ENCODE measurements at places on chromosomes 1 and 21.

GRCh38 chr1:240004086-240004749, 87.5 kb upstream of the FMN2 start:
- DNase-seq = peak; percentile 66

DNA sequence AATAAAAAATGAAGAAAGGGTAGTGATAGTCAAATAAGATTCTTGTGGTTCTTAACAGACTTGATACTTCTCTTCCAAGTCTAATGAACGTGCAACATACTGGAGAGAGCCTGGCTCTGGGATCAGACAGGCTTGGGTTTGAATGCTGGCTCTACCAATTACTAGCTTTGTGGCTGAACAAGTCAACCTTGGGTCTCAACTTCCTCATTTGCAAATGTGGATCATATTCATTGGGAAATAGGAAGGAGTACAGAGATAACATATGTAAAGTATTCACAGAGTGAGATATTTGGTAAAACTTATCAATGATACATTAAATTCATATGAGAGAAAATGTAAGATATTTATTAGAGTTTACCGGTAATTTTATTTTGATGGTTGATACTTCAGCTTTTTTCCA, 2.0 kb downstream of the EDEM3 start:
- no peak for DNase-seq

DNA sequence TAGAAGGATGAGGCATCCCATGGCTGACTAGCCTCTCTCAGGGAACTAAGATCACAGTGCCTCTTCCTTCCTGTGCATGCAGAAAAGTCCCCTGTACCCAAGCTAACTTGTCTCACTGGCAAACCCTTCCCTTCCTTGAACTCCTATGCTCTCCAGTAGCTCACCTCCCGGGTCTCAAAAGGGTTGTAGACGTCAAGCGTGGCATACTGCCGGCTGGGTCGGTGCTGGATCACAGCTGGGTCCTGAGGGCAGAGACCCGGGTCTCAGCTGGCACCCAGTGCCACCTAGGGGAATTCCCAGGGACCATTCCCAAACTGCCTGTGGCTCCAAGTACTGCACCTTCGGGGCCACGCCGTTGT, 688 bp downstream of the SCAMP3 start:
- no peak for DNase-seq

- no peak for DNase-seq
Observed at GRCh38 chr1:40870135-40870728, 8.1 kb upstream of the CITED4 start.

DNA sequence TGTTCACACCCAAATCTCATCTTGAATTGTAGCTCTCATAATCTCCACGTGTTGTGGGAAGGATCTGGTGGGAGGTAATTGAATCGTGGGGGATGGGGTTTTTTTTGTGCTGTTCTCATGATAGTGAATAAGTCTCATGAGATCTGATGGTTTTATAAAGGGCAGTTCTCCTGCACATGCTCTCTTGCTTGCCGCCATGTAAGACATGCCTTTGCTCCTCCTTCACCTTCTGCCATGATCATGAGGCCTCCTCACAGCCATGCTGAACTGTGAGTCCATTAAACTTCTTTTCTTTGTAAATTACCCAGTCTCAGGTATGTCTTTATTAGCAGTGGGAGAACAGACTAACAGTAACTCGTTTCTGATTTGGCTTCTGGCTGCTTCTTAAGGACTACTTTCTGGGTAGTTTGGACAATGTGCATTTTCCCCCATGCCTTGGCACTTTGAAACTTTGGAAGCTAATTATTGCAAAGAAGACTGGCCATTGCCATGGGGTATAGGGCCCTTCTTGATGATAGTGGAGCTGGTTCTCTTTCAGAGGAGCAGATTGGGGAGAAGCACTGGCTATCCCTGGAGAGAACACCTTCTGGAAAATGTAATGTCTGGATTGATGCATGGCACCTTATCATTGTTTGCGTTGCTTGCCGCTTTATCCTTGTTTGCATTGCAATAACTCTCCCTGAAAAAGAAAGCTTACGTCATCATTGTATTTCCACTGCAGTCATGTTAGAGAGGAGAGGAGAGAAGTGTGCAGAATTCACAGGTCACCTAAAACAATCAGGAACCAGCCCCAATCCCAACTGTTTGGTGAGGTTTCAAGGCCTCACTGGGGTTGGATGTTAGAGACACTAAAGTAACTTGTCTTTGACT, 5.9 kb downstream of the CNIH3 start:
- no peak for DNase-seq

All from endodermal cell (in vitro differentiated cells).